ENCODE measurements at places on chromosomes 1 and 21.

DNA sequence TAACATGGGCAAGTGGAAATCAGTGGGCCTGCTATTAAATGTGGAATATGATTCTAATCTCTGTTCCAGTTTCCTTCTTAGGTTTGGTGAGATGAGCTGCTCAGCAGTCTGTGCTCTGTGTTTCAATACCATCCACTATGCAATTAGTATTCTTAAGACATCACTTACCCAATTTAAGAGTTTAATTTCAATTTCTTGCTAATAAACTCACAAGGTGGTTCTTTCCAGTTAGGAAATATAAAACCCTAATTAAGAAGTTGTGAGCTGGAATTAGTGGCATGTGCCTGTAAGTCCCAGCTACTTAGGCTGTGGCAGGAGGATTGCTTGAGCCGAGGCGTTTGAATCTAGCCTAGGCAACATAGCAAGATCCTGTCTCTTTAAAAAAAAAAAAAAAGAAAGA is 51.7 kb downstream of the MPZL1 start:
- DNase-seq, result no peak

GRCh38 chr1:47568763-47569162 is 130.9 kb downstream of the FOXD2 start:
- peak; percentile 63 for DNase-seq

DNA sequence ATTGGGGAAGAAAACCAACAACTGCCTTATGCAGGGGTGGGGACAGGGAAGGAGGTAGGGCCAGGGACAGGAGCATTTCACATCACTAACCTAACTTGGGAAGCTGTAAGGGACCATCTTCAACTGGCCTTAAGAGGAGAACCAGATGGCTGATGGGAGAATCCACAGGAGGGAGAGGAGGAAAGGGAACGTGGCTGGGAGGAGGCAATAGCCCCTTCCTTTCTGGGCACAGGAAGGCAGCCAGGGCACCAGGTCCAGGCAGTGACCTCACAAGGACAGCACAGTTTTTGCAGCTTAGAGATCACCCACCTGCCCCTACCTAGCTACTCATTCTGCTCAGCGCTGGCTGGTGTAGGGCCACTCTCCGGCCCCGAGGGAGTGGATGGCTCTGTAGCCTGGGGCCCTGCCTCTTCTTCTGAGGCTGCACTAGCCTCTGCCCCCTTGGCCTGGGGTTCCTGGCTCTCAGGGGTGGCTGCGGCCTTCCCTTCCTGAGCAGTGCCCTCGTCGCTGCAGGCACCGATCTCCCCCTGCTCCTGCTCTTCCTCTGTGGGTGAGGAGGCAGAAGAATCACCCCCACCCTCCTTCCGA is 1.7 kb downstream of the MARCKSL1 start:
- no peak for DNase-seq

DNA sequence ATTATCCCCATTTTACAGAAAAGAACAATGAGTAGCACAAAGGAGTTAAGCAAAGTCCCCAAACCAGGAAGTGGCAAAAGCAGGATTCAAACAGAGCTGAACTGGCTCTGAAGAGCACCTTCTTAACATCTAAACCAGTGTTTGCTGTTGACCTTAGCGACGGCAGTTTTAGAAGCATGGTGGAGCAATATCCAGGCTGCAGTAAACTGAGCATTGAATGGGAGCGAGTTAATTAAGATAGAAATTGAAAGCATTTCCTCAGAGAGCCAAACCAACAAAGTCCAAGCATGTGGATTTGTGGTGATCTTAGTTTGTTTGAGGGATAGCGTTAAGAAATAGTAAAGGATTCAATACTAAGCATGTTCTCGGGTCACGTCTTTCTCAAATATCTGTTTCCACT is 13.4 kb upstream of the ZNF281 start:
- DNase-seq, result no peak

DNA sequence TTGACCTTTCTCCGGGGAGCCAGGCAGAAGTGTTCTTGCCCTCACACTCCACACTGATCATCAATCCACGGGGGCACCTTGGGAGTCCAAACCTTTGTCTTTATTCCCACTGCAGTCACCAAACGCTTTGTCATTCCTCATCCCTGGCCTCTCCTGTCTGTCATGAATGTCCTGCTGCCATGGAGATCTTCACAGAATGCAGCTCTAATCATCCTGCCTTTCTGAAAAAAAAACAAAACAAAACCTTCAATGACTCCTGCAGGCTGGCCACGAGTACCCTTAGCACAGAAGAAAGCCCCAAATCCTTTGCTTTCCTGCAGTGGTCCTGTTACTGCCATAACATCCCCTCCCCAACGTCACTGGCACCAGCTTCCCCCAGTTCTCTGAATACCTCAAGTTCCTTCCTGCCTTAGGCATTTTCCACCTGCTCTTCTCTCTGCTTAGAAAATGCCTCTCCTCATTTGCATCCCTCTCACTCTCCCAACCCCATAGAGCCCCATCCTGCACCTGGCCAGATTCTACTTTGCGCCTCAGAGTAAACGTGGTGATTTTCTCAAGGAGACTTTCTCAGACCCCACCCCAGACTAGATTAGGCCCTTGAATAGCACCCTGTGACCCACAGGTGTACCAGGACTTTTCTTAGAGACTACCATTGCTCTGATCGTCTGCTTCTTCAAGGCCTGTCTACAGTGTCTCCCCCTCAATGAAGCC is 131.2 kb downstream of the AK5 start:
- DNase-seq, result no peak

DNA sequence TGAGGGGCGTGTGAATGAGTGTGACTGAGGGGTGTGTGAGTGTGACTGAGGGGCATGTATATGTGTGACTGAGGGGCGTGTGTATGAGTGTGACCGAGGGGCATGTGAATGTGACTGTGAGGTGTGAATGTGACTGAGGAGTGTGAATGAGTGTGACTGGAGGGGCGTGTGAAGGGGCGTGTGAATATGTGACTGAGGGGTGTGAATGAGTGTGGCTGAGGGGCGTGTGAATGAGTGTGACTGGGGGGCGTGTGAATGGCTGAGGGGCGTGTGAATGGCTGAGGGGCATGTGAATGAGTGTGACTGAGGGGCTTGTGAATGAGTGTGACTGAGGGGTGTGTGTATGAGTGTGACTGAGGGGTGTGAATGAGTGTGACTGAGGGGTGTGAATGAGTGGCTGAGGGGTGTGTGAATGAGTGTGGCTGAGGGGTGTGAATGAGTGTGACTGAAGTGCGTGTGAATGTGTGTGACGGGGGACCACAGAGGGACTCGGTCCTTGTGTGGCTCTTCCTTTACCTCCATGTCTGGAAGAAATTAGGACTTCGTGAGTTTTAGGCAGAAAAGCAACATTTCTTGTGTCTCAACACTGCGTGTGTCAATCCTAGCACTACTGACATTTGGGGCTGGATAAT is 105.8 kb downstream of the GLIS1 start:
- peak; percentile 36 for DNase-seq

DNA sequence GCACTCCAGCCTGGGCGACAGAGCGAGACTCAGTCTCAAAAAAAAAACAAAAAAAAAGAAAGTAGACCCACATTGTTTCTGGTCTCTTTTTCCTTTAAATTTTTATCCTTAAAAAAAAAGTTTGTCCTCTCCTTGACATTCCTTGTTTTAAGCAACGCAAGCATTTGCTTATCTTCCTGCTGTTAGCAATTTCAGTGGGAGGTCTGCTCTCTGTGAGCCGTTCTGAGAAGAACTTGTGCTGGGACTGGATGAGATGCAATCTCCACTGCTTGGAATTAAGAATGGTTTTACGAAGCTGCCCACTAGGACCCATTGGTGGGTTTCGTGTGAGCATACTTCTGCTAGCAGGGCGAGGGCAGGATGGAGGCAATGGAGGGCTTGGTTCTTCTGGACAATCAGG is 225.1 kb upstream of the TMEM51 start:
- DNase-seq, result no peak

- no peak for DNase-seq
Measured at GRCh38 chr1:232302376-232303221, 327.3 kb downstream of the SIPA1L2 start.

Measured in right forelimb (tissue), 1 donor.